ENCODE measurements at places on chromosomes 11 and 22. TPM values are rescaled to one million over a fixed set of nuclear protein-coding genes. Genes with fewer than 3 reads are reported as not detected.
A peak's percentile ranks its signal among the peaks of the same experiment; 100 is the strongest.

DNA sequence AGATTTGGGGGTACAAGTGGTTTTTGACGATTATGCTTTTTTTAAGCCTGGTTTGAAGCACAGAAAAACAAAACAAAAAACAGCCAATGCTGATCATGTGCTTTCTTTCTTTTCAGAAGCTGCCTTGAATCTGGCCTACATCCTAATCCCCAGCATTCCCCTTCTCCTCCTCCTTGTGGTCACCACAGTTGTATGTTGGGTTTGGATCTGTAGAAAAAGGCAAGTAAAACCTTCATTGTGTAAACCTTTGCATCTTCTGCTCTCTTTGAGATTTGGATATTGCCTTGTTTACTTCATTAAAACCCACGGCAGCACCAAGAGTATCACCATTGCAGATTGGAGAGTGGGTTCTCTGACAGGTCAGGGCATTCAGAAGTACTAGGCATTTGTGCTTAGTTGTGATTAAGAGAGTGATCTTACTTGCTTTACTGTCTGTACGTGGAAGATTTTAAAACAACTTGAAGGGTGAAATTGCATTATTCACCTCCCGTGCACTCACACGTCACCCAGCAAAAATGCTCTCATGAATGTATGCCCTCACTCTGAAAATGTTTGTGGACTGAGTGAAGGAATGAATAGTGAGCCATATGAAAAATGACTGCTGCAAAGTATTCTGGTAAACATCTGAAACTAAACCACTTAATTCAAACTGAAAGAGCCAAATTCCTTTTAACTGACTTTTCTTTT is 17.0 kb downstream of the LAYN start:
- DNase-seq: no peak
- no peak overlapping the region for H3K4me3 ChIP-seq
- H3K27ac ChIP-seq: no peak overlapping the region
- peaks cover 7% of the 10 kb centered on the region for H3K36me3 ChIP-seq

- H3K4me1 ChIP-seq: no peaks in the 10 kb centered on the region
- no peak overlapping the region for H3K4me3 ChIP-seq
- H3K36me3 ChIP-seq: no peaks in the 10 kb centered on the region
- no peak for DNase-seq
These were observed 2084.3 kb downstream of the LRRC4C start for GRCh38 chr11:39374963-39375698.

Gene PRAME
- not detected for total RNA-seq

DNA sequence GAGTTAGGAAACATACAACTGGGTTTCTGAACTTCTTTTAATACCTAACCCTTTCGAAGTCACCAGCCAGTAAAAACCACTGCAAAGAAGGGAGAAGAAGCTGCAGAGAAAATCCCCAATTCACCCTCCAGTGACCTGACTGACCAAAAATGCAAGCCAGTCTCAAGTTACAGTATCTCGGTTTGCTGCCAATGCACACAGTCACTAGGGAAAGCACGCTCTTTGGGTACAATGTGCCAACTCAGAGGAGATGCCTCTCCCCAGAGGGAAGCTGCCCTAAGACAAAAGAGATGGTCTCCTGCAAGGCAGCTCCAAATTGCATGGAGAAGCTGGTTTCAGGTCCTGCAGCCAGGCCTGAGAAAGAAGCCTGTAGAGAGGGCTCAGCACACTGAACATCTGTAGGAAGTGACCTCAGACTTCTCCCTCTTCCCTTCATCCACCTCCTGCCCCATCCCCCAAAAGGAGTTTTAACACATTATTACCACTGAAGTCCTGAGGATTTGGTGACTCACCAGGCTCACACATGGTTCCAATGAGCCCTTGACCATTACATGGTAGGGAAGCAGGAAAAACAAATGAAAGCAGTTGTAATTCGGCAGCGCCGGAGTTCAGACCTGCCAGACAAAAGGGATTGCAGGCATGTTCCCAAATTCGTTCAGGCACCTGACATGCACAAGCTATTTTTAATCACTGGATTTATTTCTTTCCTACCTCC is 90.1 kb downstream of the ETS1 start:
- DNase-seq: peak; percentile 47
- H3K27me3 ChIP-seq: no peaks in the 10 kb centered on the region
- peaks cover 88% of the 10 kb centered on the region for H3K4me1 ChIP-seq
- peak overlapping the region; percentile 79 for H3K27ac ChIP-seq
- H3K36me3 ChIP-seq: no peaks in the 10 kb centered on the region

DNA sequence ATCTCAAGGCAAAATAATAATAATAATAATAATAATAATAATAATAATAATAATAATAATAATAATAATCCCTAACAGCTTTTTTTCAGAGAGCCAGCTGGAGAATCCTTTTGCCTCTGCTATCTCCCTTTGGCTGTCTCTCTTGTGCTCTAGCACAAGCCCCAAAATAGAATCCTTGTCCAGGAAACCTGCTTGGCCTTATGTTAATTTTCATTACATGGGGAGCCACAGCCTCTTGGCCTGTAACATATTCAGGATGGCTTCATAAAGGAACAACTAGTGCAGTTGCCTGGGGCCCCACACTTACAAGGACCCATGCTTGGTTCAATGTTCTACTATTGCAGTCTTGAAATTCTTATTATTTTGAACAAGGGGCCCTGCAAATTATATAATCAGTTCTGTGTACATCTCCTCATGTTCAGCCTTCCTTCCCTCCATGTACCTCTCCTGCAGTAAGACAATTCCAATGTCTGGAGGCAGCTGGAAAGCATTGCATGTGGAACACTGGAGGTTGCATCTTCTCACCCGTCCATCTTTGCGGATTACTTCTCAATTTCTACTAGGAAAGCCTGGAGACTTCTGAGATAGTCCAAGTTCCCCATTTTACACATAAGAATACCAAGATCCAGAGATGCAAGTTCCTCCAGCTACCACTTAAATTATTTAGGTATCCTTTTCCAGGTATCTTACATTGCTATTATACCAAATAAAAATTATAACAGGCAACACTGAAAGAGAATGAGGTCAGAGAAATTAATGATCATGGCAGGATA is 37.8 kb upstream of the SORL1 start:
- no peak overlapping the region for H3K4me3 ChIP-seq
- no peaks in the 10 kb centered on the region for H3K4me1 ChIP-seq
- no peaks in the 10 kb centered on the region for H3K36me3 ChIP-seq
- no peak overlapping the region for H3K27ac ChIP-seq

- no peaks in the 10 kb centered on the region for H3K27me3 ChIP-seq
- no peaks in the 10 kb centered on the region for H3K36me3 ChIP-seq
- H3K27ac ChIP-seq: no peak overlapping the region
- no peak overlapping the region for H3K4me3 ChIP-seq
- DNase-seq: no peak
These were observed 14.0 kb downstream of the KIAA0930 start for GRCh38 chr22:45226503-45227186.

DNA sequence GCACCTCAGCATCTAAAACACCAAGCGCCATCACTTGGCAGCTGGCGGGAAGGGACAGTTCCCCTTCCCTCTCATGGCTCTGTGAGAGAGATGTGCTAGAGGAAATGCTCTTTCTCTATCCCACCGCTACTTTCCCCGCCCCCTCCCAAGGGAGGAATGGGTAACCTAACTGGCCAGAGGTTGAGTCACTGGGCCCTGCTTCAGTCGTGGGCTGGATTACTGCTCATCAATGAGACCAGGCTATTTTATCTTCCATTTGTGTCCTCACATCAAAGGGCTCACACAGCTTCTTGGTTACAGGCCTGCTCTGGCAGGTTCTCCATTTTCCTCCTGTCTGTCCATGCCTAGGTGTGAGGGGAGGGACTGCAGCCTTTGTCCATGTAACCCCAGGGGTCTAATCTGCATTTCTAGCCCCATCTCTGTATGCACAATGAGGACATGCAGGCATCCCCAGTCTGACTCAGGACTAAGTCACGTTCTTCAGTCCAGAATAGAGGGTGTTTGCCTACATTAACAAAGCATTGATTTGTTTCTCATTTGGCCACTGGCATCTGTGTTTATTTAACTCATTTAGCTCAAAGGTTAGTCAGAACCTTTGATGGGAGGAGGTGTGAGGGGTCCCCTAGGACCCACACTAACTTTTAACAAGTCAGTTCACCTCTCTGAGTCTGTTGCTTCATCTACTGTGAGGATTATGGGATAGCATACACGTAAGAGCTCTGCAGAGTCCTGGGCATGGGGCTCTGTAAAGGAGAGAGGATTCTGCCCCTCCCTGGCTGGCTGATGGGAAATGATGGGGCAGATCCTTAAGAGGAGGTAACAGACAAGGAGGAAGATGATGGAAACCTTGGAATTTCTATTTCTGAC is 99.1 kb downstream of the XRRA1 start:
- no peaks in the 10 kb centered on the region for H3K36me3 ChIP-seq
- no peaks in the 10 kb centered on the region for H3K27me3 ChIP-seq
- no peaks in the 10 kb centered on the region for H3K4me1 ChIP-seq

Gene GLYAT
- not detected for total RNA-seq

DNA sequence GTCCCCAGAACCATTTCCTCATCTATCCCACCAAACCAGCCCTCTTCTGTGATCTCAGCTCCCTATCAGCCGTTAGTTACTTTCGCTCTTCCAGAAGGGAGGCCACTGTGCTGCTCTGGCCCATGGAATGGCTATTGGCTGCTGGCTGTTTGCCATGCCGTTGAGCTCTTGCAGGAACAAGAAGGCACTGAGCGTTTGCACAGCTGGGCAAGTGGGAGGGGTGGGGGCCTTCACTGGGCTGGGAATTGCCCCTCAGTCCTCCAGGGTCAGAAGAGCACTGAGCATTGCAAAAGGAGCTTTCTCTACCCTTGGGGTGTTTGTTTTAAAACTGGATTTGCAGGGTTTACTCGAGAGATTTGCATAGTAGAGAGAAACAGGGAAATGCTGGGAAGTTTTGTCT is 129.0 kb upstream of the PARVA start:
- H3K27ac ChIP-seq: no peak overlapping the region
- peaks cover 3% of the 10 kb centered on the region for H3K36me3 ChIP-seq
- DNase-seq: peak; percentile 83
- H3K27me3 ChIP-seq: no peaks in the 10 kb centered on the region
- H3K4me1 ChIP-seq: no peaks in the 10 kb centered on the region

Gene THAP12
- total RNA-seq: 21.8 TPM

- no peaks in the 10 kb centered on the region for H3K4me1 ChIP-seq
- H3K4me3 ChIP-seq: no peak overlapping the region
- H3K27me3 ChIP-seq: no peaks in the 10 kb centered on the region
- no peak for DNase-seq
- no peaks in the 10 kb centered on the region for H3K36me3 ChIP-seq
These were observed 938 bp downstream of the SHISAL1 start for GRCh38 chr22:44311855-44312170.

DNA sequence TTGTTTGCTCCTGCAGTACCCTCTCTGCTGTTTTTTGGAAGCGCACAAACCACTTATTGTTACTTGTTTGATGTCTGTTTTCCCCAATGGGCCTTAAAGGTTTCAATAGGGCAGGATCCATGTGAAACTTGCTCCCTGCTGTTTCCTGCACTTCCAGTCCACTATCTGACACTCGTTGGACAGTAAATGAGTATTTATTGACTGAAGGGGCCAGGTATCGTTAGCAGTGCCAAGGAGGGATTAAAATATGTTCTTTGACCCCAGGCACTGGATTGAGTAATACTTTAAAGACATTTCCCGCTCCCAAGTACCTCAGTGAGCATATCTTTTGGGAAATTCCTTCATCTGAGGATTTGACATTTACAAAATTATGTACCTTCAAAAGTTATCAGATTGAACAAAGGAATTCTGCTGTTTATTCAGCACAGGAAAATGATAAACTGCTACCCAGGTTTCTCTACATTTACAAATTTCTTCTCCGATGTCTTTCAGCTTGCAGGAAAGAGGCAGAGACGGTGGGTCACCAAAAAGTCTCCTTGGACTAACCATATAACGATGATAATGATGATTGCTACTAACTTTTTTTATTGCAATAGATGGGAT is 23.3 kb upstream of the OR9Q2 start:
- H3K36me3 ChIP-seq: no peaks in the 10 kb centered on the region
- H3K4me3 ChIP-seq: no peak overlapping the region
- no peaks in the 10 kb centered on the region for H3K27me3 ChIP-seq
- no peak for DNase-seq

DNA sequence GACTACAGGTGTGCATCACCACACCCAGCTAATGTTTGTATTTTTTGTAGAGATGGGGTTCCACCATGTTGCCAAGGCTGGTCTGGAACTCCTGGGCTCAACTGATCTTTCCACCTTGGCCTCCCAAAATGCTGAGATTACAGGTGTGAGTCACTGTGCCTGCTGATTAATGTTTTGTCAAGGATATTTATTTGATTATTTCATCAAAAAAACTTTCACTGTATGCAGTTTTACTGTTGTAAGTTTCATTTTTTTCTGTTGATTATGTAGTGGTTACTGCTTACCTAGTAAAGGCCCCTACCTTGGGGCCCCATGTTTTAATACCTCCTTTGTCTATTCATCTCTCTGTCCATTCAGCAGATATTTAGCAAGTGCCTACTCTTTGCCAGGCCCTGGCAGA is 16.7 kb upstream of the FAM168A start:
- H3K36me3 ChIP-seq: no peaks in the 10 kb centered on the region
- DNase-seq: no peak
- no peaks in the 10 kb centered on the region for H3K4me1 ChIP-seq
- H3K4me3 ChIP-seq: no peak overlapping the region
- no peaks in the 10 kb centered on the region for H3K27me3 ChIP-seq
- no peak overlapping the region for H3K27ac ChIP-seq

Gene RAB3IL1
- 5.9 TPM for total RNA-seq

- no peak overlapping the region for H3K27ac ChIP-seq
- DNase-seq: no peak
- H3K4me3 ChIP-seq: no peak overlapping the region
- no peaks in the 10 kb centered on the region for H3K36me3 ChIP-seq
- no peaks in the 10 kb centered on the region for H3K27me3 ChIP-seq
- no peaks in the 10 kb centered on the region for H3K4me1 ChIP-seq
These were observed 44.1 kb downstream of the MMP20 start for GRCh38 chr11:102581066-102581465.

Gene OR4D5
- total RNA-seq: not detected

DNA sequence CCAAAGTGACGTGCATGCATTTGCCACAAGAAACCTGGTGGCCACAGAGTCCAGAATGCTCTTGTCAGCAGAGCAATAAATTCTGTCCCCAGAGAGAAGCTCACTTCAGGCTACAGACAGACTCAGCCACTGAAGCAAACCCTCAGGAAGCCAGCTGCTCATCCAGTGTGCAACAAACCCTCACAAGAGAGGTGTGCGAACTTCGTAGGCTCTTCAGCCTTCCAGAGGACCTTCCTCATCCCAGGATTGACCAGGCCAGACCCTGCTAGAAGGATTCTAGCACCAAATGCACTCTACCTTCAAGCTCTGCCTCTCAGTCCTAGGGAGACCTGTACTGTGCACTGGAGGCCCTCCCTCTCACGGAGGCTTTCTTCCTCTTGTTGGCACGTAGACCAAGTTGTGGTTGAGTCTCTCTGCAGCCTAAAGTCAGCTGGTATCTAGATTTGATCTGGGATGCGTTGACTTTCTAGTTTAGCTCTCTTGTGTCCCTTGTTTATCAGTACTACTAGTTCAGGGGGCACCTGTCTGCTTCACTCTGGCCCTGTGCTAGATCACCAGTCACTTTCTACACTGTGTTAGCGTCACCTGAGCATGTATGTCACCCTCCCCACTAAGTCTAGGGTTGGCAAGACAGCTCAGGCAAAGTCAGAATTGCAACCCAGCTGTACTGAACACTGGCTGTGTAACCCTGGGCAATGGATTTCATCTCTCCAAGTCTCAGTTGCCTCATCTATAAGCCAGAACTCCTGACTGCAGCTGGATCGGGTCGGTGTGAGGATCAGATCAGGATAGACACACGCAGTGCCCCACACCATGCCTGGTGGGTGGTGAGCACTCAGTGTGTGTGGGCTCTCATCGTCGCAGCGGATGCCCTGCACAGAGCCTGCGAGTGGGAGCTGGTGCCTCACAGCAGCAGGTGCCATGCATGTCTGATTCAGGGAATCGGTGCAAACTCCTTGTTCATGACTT is 22.1 kb upstream of the TMPRSS13 start:
- H3K4me3 ChIP-seq: no peak overlapping the region
- no peaks in the 10 kb centered on the region for H3K36me3 ChIP-seq
- no peaks in the 10 kb centered on the region for H3K4me1 ChIP-seq
- no peak overlapping the region for H3K27ac ChIP-seq
- no peak for DNase-seq

Gene MAJIN
- not detected for total RNA-seq

Data from psoas muscle (tissue), 8 donors.